Dorsolateral prefrontal cortex (tissue), 122 donors: ENCODE measurements at places on chromosomes 3 and 15. TPM values are rescaled to one million over a fixed set of nuclear protein-coding genes. Genes with fewer than 3 reads are reported as not detected.

WNT7A gene
- total RNA-seq, result 5.0 TPM

GRCh38 chr3:12363397-12364195 lies 74.7 kb downstream of the PPARG start:
- no peak for DNase-seq

GRCh38 chr15:65512807-65513416 lies 4.6 kb downstream of the DPP8 start:
- DNase-seq, result peak; percentile 43

GRCh38 chr15:80924278-80924677 lies 65.3 kb downstream of the MESD start:
- DNase-seq, result no peak

GRCh38 chr15:62940093-62940754 lies 102.3 kb upstream of the TPM1 start:
- DNase-seq, result no peak

RAD51 gene
- total RNA-seq, result 2.2 TPM

SIAH2 gene
- 23.8 TPM for total RNA-seq

ABHD6 gene
- total RNA-seq, result 34.2 TPM

DNA sequence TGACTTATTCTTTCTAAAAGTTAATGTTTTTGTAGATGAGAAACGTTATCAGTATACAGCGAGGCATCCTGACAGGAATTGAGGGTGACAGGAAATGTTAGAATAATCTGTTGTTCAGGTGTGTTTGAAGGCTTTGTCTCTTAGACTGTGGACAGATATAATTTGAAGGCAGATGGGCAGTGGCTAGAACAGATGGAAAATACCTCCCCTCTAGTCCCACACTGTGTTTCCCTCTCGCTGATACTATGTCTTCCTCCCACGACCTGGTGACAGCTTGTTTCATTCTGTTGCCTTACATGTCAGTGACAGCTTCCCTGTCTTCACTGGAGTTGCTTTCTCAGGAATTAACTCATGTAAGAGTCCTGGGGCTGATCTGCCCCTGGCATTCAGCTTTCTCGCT lies 125.3 kb downstream of the MYRIP start:
- DNase-seq, result no peak

GRCh38 chr15:89898614-89899294 lies 5.0 kb upstream of the AP3S2 start:
- DNase-seq, result no peak

GRCh38 chr3:50572801-50573371 lies 3.6 kb downstream of the HEMK1 start:
- no peak for DNase-seq

- peak; percentile 21 for DNase-seq
These were observed 25.5 kb upstream of the SNRPA1 start for GRCh38 chr15:101320501-101321052.

- DNase-seq, result no peak
These were observed 52.3 kb downstream of the NCEH1 start for GRCh38 chr3:172658344-172659245.

- DNase-seq, result no peak
These were observed 143.4 kb downstream of the PDCD6IP start for GRCh38 chr3:33941804-33942203.

- no peak for DNase-seq
These were observed 243.4 kb downstream of the DTWD1 start for GRCh38 chr15:49864251-49864650.

DNA sequence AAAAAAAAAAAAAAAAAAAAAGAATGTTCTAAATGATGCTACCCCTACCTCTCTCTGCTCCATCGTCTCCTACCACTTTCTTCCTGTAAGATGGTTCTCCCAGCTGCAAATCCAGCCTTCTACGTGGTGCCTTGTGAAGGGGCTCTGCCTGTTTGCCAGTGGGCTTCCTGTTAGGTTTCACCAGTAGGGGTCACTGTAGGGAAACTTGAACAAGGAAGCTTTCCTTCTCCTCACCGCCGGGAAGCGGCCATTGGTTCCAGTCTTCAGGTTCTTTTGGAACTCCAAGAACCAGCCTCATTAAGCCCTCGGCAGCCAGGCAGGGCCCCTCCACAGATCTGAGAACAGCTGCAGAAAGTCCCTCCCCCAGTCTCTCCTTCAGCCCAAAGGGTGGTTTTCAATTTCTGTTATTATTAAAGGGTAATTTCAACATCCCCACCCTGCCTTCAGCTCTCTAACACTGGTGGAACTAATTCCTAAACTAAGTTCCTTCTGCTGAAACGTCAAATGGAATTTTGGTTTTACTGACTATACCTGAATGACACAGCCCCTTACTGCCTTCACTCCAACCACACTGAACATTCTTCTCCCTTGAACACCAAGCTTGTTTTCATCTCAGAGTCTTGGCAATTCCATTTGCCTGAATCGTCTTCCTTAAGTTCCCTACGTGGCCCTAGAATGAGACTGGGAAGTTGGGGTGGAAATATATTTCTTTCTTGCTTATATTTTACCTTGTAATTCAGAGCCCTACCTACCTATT lies 13.5 kb downstream of the MCCC1 start:
- DNase-seq, result no peak

- no peak for DNase-seq
These were observed 9.5 kb upstream of the CCDC66 start for GRCh38 chr3:56547486-56547885.

- no peak for DNase-seq
These were observed 17.8 kb downstream of the LMOD3 start for GRCh38 chr3:69104586-69104985.

DNA sequence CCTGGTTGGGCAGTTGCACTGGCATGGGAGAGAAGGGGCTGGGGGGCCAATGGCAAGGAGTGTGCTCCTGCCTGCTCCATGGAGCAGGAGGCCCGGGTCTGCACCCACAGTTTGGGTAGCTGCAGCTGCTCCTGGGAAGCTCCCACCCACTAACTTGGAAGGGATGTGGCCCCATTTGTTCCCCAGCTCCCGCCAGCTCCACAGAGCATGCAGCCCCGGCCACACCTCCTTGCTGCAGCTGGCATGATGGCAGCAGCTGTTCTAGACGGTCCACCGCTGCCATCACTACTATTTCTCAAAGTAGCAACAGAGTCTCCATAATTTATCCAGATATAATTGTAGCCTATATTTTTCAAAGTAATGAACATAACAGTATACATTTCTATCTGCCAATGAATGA lies 65.8 kb downstream of the PIK3CB start:
- DNase-seq, result no peak

GRCh38 chr3:159196359-159196758 lies 394.5 kb downstream of the MFSD1 start:
- DNase-seq, result no peak

ZNF717 gene
- total RNA-seq, result 36.5 TPM

GRCh38 chr3:99287876-99288275 lies 350.5 kb upstream of the COL8A1 start:
- DNase-seq, result no peak

UROC1 gene
- 0.72 TPM for total RNA-seq

SNX22 gene
- 9.9 TPM for total RNA-seq

FYTTD1 gene
- 49.5 TPM for total RNA-seq

DNA sequence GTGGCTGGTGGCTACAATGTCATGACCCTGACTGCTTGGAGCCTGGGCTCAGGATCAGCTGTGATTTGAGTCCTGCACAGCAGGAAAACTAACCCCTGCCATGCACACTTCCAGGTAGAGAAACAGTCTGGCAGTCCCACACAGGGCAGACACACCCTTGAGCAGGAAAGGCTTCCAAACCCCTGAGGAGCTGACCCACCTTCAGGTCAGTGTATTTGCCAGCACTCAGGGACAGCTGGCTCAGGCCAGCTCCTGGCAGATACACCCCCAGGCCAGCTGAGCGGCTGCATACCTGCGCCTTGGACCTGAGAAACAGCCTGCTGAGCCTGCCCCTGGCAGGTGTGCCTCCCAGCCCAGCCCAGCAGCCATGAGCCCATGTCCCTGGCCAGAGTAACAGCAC lies 22.2 kb upstream of the CDAN1 start:
- no peak for DNase-seq

DNA sequence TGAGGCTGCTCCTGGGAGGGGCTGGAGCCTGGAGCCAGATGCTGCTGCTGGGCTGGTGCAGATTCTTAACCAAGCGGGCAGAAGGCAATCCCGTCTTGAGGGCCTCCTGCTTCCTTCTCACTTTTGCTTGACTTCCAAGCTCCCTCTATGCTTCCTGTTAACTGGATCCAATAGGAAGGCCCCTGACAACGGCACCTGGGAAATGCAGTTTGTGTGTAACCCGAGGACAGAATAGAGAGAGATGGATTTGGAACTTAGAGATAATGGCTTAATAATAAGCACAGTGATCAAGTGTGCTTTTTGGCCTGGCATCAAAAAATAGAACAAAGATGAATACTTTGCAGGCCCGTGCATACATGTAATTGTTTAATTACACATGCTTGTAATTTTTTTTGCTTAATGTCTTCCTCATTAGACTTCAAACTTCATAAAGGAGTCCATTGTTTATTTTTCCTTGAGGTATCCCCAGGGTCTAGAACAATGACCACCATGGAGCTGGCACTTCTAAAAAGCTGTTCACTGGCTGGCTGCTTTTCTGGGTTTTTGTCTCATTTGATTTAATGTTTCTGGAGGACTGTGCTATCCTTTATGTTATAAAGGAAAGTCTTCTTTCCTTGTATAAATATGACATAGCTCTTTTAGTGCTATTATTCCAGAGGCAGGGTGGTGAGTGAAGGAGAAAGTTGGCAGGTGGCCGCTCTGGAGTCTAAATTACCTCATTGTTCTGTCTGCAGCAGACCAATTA lies 63.3 kb upstream of the MITF start:
- DNase-seq, result no peak

CISH gene
- total RNA-seq, result 1.3 TPM

DNA sequence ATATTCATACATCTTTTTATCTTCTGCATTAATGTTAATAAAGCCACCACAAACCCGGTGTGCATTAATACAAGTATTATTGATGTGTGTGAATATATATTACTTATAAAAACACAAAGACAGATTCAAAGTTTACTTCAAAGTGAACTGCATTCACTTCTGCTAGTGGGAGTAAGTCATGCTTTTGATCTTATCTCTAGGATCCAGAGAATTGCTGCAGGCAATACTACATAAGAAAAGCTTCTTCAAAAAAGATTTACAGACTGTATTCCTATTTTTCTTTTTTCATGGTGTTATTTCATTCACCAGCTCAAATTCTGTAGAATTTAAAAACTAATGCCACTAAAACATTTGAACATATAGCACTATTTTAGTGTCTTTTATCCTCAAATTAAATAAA lies 87.5 kb upstream of the CBLB start:
- no peak for DNase-seq

SH2D7 gene
- not detected for total RNA-seq

DNA sequence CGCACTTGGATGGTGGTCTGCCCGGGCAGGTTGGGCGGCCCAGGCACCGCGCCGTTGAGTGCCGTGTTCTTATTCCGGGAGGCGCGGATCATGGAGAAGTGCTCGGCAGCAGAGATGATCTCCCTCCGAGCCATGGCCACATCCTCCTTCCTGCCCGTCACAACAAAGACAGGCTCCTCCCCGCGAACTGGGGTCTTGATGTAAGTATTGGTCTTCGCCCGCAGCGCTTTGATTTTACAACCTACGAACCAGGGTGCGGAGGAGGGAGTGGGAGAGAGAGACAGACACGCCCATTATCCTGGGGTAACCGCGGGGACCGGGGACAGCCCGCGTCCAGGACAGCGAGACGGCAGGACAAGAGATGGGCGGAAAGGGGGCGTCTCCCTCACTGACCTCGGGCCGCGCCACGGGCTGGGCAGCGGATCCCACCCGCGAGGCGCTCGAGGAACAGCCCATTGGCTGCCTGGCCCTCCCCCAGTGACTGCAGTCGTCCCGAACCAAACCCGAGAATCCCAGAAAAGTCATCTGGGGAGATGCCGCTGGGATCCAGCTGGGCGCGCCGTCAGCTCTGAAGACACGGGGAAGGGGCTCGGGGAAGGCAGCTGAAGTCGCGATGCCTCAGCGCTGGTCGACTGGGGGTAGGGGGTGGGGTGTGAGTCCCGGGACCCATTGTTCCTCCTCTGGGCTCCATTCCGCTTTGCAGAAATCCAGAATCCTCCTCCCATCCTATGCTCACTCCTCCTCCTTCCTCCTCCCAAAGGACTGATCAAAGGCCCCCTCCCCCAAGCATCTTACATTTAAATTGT lies 1.2 kb downstream of the MEX3B start:
- peak; percentile 34 for DNase-seq

DNA sequence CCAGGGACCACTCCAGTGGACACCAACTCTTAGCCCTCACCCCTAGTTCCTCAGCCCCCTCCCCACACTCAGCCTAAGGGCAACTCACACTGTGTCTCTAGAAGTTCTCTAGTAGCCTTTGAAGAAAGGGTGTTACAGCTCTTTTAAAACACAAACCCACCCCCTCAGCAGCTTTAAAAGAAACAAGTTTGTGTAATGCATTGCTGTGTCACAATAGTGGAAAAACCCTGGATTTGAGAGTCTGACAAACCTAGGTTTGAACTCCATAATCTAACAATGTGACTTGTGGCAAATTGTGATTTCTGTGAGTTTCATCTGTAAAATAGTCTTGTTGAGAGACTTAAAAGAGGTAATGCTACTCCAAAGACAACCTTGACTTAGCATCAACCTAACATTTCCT lies 54.0 kb downstream of the PLCH1 start:
- no peak for DNase-seq

DNA sequence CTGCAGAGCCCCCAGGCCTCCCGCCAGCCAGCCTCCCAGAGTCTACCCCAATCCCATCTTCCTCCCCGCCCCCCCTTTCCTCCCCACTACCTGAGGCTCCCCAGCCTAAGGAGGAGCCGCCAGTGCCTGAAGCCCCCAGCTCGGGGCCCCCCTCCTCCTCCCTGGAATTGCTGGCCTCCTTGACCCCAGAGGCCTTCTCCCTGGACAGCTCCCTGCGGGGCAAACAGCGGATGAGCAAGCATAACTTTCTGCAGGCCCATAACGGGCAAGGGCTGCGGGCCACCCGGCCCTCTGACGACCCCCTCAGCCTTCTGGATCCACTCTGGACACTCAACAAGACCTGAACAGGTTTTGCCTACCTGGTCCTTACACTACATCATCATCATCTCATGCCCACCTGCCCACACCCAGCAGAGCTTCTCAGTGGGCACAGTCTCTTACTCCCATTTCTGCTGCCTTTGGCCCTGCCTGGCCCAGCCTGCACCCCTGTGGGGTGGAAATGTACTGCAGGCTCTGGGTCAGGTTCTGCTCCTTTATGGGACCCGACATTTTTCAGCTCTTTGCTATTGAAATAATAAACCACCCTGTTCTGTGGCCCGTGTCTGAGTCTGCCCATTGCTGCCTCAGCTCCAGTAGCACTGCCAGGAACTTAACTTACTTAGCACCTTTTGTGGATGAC lies 32.2 kb downstream of the PTPN23 start:
- DNase-seq, result no peak

CIB2 gene
- total RNA-seq, result 10.2 TPM

DNA sequence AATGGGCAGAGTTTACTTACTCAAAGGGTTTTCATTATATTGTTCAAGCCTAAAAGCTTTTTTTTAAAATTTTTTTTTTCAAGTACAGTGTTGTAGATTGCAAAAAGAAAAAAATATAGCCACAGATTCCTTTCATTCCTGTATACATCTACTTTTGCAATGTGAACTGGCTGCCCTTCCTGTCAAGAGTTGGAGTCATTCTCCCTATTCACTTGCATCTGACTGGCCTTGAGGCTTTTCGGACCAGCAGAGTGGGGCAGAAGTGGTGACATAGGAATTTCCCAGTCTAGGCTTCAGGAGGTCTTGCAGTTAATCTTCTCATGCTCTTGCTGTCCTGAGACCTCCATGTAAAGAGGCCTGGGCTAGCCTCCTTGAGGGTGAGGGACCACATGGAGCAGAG lies 218.3 kb upstream of the CFAP20DC start:
- DNase-seq, result no peak
